Non-pigmented ciliary epithelial cell (primary cell): ENCODE measurements at places on chromosomes 13 and 19.

GRCh38 chr19:45852145-45852750, 10.7 kb downstream of the SYMPK start:
- DNase-seq, result no peak

- DNase-seq, result no peak
These were observed 79.4 kb downstream of the ZIC5 start for GRCh38 chr13:99892196-99892613.

- DNase-seq, result no peak
These were observed 16.8 kb upstream of the NMRK2 start for GRCh38 chr19:3916033-3916432.

DNA sequence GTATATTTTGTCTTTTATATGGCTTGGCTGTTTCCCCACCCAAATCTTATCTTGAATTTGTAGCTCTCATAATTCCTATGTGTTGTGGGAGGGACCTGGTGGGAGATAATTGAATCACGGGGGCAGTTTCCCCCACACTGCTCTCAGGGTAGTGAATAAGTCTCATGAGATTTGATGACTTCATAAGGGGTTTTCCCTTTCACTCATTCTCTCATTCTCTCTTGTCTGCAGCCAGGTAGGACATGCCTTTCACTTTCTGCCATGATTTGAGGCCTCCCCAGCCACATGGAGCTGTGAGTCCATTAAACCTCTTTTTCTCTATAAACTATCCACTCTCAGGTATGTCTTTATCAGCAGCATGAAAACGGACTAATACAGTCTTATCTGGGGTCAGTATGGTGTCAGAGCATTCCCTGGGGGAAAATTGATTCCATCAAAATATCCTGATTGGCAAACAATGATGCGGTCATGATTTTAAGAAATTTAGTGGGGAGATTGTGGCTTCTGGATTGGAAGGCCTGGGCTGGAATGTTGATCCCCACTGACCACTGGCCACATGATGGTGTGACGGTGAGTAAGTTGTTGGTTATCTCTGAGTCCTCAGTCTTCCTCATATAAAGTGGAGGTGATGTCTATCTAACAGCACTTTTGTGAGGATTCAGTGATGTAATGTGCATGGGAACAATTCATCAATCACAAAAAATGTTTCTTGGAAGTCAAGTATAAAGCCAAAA, 27.5 kb upstream of the ANKRD10 start:
- DNase-seq, result no peak

GRCh38 chr13:104779311-104779993, 1713.2 kb upstream of the SLC10A2 start:
- peak; percentile 28 for DNase-seq

DNA sequence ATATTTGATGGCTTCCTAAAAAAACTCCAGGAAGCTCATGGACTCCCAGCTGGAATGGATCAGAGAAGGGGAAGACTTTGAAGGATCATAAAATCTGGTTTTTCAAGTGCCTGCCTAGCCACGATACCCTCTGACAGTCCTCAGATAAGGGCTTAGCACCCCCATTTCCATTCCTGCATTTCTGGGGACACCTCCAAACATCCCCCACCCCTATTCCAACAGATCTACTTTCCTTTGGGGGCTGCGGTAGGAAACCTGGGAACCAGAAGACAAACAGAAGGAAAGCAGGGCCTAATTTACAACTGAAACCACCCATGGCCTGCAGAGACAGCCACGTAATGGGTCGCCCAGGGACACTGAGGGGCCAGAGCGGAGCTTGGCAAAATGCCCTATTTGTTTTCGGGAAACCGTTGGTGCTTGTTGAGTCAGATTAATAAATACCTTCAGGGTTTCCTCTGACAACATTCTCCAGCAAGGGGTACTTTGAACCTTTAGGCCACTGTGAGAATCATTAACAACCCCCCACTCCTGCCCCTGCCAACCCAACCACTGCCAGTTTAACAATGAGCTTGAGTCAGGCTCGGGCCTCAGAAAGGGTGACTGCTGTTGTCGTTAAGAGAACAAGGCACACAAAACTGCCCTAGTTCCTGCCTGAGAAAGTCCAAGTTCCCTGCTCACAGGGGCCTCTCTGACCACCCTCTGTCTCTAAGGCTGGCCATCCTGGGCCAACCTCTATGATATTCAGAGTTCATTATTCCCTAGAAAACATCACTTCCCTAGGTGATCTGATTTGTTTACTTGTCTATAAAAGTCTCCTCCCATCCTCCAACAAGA, 23.5 kb downstream of the RHPN2 start:
- no peak for DNase-seq

DNA sequence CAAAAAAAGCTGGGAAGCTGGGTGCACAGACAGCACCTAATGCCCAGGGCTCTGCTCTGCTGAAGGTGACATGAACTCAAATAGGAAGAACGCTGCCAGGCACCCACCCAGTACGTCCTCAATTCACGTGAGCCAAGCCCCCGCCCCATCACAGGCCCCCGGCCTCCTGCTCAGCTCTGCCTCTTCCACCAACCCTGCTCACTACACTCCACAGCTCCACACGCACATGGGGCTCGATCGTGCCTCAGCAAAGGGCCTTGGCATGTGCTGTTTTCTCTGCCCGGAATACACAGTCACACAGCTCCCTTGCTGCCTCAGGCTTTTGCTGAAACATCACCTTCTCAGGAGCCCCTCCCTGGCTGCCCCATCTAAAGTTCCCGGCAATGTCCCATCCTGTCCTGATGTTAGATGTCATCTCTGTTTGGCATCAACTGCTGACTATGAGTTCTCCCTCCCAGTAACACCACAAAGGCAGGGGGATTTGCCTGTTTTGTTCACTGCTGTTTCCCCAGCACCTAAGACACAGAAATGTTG, 2.3 kb downstream of the ATP13A1 start:
- DNase-seq, result no peak

- DNase-seq, result no peak
These were observed 180.9 kb downstream of the PCCA start for GRCh38 chr13:100269837-100270236.

DNA sequence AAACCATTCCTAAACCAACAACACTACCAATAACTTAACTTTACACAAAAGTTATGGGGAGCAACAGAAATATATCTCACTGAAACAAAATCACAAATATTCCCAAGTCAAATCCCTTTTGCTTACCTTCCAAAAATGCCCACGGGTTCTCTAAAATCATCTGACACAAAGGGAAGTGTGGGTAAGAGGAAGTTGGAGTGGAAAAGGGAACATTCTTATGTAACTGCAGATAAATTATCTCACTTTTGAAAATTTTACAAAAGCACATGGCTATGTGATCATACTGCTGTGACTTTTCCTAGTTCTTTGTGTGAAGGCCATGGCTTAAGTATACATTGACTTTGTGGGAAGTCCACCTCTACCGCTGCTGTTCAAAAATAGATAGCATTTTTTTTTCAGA, 350.5 kb downstream of the GPC6 start:
- no peak for DNase-seq

- DNase-seq, result no peak
These were observed 186.0 kb downstream of the KCTD15 start for GRCh38 chr19:33982706-33983105.

- DNase-seq, result no peak
These were observed 859.0 kb upstream of the SPRY2 start for GRCh38 chr13:81199956-81200355.

- DNase-seq, result no peak
These were observed 49.6 kb upstream of the ARGLU1 start for GRCh38 chr13:106617561-106617960.

- DNase-seq, result no peak
These were observed 349 bp downstream of the ZNF98 start for GRCh38 chr19:22421797-22422196.

GRCh38 chr13:34437873-34438272, 504.2 kb upstream of the NBEA start:
- DNase-seq, result no peak

DNA sequence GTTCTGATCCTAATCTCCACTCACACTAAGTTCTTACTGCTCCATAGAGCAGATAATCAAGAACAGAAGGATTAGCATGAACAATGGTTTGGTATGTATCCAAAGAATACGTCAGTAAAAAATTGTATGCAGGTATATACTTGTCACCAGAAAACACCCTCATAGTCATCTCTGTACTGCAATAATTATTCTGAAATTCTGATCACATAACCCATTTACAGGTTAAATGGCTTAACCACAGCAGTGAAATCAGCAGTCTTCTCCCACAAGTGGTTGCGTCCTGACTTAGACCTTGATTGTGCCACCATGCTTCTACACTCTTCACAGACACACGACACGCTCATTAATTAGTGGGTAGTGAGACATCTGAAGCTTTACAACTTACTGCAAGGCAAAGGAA, 50.9 kb downstream of the LNX2 start:
- no peak for DNase-seq

GRCh38 chr19:5943045-5943444, 29.0 kb downstream of the CAPS start:
- DNase-seq, result no peak

GRCh38 chr13:41455725-41456419, 1.5 kb upstream of the RGCC start:
- DNase-seq, result no peak

DNA sequence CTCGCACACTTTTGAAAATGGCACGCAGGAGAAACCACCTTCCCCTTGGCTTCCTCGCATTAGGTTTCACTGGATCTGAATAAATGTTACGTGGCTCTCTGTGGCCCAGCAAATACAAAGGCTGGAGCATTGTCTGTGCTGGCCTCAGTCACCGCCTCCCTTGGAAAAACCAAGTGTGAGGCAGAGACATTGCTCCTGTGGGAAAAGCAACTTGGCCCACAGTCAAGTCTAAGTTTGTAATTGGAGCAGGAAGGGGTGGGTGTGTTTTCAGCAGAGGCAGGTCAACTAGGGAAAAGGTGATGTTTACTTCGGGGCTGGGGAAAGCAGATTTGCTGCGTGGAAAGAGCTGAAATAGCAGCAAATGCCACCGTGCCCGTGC, 101.6 kb downstream of the IRS2 start:
- DNase-seq, result no peak

DNA sequence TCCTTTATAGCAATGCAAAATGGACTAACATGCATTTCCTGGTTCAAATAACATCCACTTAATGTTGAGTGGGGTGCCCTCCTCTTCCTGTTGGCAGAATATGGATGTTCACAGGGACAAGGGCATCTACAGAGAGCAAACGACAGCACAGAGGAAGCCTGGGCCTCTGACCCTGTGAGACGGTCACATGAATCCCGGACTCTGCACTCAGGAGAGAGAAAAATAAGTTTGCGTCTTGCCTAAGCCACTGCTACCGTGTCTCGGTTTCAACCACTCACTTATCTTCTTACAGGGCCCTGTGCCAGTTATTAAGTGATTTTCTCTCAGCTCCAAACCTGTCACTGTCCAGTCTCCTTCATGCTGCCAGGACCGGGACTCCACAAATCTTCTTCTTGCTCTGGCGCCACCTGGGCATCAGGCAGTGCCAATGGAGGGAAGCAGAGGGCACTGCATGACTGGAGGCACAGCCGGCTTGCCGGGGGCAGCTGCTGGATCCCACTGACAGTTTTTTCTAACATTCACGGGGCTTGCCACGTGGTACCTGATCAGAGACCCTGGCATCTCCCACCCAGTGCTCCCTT, 11.8 kb downstream of the LIG1 start:
- DNase-seq, result no peak

- no peak for DNase-seq
These were observed 33.4 kb downstream of the IPO5 start for GRCh38 chr13:97986835-97987234.

DNA sequence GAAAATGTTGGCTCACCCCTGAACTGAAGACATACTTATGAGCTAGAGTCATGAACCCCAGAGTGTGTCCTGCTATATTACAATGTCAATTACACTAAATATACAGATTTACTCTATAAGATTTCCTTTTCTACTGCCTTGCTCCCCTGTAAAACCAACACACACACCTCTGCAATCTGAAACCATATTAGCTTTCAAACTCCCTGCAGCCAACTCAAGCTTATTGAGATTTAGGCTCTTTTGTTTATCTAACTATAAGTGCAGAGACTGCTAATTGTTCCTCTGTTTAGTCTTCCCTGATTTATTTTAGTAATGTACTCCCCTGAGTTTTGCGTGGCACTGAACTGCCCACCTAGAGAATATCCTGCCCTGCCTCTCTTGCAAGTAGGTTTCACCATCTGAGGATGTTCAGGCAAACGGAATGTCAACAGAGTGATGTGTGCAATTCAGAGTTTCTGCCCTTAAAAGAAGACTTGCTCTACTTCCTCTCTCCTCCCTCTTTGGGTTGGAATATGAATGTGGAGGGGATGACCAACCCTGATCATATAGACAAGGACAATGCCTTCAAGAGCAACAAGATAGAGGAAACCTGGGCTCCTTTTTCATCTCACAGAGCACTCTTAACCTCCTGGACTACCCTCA, 22.3 kb downstream of the FAM216B start:
- no peak for DNase-seq

DNA sequence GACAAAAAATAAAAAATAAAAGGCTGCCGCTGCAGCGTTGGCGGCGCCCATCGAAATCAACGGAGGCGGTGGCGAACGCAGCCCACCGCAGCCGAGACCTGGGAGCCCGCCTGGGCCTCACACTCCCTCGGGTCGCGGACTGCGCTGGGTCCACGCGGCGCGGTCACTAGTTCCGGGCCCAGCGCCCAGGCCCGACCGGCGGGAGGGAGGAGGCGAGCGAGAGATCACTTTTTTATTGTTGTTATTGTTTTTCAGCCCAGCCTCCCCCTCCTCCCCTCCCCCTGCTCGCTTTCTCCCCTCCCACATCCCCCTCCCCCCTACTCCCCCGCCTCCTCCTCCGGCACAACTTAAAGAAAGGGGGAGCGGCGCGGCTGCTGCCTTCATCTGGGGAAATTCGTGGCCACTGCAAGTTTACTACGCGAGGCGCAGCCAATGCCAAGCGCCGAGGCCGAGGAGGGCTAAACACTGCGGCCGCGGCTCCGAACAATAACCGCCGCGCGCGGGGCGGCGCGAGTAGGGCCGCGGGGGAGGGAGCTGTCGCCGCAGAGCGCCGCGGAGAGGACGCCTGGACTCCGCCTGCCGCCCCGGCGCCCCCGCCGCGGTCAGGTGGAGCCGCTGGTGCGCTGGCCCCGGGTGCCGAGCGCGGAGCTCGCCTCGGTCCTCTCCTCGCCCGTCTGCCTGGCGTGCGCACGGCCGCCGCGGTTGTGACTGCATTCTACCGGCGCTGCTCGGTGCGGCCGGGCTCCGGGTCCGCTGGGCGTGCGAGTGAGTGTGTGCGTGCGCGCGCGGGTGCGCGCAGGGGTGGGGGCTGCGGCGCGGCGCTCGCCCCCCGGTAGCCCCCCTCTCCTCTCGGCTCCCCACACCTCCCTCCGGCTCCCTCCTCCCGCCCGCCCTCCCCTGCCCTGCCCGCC, 505 bp upstream of the ZIC2 start:
- DNase-seq, result no peak
